ENCODE measurements at places on chromosomes 13 and 19. TPM values are rescaled to one million over a fixed set of nuclear protein-coding genes. Genes with fewer than 3 reads are reported as not detected.

DNA sequence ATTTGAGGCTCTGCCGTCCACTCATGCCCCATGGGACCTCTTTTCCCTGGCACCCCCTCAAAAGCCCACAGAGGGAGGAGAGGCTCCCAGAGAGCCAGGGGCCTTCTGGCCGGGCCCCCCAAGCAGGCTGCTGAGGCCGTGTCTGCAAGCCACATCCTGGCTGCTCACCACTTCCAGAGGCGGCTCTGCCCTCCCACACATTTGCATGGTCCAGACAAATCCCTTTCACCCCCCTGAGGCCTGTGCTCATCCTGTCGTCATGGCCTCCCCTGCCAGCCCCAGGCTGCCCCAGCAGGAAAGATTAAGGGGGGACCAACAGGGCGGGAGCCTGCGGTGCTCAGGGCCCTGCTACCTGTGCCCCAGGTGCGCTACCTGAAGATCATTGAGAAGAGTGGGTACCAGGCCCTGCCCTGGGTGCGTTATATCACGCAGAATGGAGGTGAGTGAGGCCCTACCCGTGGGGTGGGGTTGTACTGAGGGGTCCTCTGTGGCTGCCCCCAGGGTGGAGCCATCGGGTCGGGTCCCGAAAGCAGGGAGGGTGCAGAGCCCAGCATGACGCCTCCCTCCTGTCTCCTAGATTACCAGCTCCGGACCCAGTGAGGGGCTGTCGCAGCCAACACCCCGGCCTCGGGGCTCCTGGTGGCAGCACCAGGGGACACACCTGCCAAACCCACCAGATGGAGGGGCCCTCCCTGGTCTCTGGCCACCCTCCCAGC lies 36.3 kb downstream of the AP1M1 start:
- no peak for DNase-seq

DNA sequence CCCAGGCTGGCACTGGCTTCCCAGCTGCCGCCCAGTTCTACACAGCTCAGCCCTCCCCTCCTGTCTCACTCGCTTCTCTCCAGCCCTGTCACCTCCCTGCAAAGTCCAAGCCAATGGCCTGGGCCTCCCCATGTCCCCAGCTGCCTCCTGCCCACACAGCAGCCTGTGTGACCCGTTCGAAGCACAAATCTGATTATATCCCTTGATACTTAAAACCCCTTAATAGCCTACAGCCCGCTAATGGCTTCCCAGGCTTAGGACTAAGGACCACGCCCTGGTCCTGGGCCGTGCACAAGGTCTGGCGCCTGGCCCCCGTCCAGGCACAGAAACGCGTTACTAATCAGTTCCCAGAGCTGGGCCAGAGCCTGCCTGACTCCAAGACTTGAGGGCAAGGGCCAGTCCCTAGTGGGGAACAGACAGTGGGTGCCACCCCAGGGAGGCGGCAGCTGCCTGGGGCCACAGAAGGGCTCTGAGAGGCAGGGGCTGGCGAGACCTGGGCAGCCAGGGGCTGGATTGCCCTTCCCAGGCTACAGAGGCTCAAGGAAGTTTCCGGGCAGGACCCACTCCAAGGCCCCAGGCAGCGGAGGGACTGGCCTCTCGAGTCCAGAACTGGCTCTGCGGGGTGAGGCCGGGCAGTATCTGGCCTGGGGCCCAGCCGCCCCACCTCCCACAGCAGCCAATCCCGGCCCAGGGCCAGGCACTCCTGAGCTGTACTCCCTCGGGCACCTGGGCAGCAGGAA lies 10.4 kb downstream of the XAB2 start:
- no peak for DNase-seq

The CDADC1 gene
- total RNA-seq: 6.9 TPM

GRCh38 chr13:72851678-72852014 lies 69.7 kb downstream of the PIBF1 start:
- no peak for DNase-seq

DNA sequence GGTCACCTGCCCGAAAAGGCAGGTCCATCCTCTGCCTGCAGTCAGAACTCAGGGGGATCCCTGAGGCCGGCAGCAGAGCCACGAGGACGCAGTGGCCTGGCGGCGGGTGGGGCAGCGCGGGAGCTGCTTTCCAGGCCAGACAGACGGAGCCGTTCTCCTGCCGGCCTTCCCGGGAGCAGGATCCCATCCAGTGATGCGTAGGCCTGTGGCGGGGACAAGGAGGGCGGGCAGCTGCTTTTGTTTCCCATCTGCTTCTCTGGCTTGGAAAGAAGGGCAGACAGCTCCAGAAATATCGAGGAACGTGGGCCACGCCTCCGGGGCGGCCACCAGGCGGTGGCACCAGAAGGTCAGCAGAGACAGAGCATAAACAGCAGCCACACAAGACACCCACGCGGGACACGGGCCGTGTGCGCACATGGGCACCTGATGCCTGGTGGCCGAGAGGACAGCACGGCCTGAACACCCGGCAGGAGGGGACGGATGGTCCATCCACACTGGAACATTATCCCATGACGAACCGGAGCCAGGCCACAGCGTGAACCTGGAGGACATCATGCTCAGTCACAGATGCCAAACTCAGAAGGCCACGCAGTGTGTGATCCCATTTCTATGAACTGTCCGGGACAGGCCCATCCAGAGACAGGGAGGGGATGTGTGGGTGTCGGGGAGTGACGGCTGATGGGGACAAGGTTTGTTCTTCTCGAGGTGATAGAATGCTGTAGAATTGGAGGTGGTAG lies 13.9 kb upstream of the MKNK2 start:
- DNase-seq: no peak

- no peak for DNase-seq
These were observed 543.4 kb downstream of the SUCLA2 start for GRCh38 chr13:47457626-47458025.

DNA sequence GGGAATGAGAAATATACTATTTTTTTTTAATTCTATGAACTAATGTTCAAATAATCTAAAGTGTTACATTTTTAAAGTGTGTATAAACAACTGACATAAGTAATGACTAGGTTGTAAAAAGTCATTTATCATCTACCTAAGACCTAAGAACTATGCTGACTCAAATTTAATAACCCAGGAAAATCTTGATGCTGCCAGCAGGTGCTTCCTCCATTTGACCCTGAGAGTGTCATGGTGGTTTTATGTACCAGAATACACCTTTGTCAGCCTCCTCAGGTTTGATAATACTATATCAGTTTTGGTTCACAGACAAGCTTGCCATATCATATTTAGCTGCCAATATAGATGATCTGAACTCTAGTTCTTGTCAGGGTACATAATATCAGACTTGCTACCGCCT lies 1151.2 kb downstream of the PCDH17 start:
- DNase-seq: no peak

- DNase-seq: no peak
These were observed 210.6 kb upstream of the NBEA start for GRCh38 chr13:34731486-34731885.

DNA sequence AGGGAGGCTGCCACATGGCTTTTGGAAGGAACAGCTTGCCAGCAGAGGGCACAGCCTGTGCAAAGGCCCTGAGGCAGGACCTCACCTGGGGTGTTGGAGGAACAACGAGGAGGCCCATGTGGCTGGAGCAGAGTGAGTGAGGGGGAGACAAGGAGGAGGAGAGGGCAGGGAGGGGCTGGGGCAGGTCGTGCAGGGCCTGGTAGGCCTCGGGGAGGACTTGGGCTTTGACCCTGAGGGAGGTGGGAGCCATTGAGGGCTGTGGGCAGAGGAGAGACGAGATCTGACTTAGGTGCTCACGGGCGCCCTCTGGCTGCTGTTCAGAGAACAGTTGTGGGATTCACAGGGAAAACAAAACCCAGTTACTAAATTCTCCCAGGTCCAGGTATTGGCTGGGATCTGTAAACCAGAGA lies 25.2 kb downstream of the ZNRF4 start:
- no peak for DNase-seq

GRCh38 chr13:51942189-51942588 lies 69.1 kb downstream of the ATP7B start:
- DNase-seq: no peak

DNA sequence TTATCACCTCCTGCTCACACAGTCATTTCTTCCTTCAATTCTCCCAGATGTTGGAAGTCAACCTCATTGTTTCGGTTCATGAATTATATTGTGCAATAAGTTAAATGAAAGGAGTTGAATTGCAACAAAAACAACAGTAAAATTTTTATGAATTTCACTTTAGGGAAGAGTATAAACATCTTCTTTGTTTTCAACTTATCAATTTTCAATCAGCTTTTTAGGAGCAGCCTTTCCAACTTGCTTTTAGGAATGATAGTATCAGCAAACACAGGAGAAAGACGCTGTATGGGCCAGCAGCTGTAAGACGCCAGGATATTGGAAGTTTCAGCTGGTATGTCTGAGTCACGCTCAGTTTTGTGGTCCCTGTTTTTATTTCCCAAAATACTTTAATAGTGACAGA lies 132.5 kb upstream of the ARGLU1 start:
- no peak for DNase-seq

- no peak for DNase-seq
These were observed 17.7 kb downstream of the POLRMT start for GRCh38 chr19:615619-616018.

The PAN3 gene
- total RNA-seq: 36.1 TPM

- DNase-seq: no peak
These were observed 537.6 kb downstream of the KLF5 start for GRCh38 chr13:73596382-73596781.

DNA sequence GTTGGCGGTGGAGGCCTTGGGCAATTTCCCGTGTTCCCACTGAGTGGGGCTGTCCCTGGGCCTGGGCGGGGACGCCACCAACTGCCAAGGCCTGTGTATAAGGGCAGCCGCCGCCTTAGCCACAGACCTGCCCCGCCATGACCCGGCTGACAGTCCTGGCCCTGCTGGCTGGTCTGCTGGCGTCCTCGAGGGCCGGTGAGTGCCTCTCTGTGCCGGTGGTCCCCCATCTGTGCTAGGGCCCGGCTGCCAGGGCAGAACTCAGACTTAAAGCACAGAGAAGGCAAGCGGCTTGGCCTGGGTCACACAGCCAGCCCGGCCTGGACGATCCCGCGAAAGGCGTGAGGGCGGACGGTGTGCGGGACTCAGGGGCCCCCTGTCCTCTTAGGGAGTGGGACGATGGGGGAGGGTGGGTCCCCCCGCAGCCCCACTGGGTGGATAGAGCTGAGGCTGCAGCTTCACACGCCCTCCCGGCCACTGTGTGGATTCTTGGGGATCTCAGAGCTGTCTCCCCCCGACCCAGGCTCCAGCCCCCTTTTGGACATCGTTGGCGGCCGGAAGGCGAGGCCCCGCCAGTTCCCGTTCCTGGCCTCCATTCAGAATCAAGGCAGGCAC lies at the start of gene AZU1:
Gene AZU1, plus strand, starts transcription at position 128 of the 612 bp plus-strand sequence. Its CDS starts 10 bp downstream, at position 138.
- DNase-seq: no peak

- no peak for DNase-seq
These were observed 483.2 kb upstream of the SLITRK6 start for GRCh38 chr13:86282442-86282841.

GRCh38 chr19:3653865-3654513 lies 27.4 kb upstream of the CACTIN start:
- DNase-seq: no peak

The ATP4A gene
- not detected for total RNA-seq

GRCh38 chr19:10408511-10409283 lies 5.4 kb upstream of the CDC37 start:
- DNase-seq: no peak

DNA sequence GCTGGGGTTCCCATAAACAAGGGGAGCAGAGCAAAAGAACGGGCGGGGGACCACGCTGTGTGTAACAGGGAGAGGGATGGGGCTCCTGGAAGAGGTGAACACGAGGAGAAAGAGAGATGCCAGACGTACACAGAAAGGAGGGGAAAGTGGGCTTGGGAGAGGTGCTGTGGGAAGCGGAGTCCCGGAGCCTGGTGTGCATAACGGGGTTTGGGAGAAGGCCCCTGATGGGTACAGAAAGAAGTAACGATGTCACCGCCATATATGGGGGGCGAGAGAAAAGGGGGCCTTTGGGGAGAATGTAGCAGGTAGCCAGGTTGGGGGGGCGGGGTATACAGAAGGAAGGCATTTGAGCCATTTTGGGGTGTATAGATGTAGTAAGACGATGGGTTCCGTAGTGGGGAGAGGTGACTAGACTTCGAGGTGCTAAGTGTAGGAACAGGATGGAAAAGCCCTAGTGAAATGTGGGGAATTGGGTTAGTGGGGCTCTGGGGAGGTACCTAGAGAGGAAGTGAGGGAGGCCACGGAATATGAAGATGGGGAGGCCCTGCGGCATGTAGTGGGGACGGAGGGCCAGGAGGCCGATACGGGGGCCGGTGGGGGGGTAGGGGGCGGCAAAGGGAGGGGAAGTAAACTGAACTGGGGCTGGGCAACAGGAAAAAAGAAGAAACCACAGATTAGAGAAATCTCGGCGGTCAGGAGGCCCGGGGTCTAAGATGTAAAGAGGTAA lies 787 bp downstream of the ZNF580 start:
- DNase-seq: no peak

The PSG5 gene
- not detected for total RNA-seq

The FCER2 gene
- not detected for total RNA-seq

DNA sequence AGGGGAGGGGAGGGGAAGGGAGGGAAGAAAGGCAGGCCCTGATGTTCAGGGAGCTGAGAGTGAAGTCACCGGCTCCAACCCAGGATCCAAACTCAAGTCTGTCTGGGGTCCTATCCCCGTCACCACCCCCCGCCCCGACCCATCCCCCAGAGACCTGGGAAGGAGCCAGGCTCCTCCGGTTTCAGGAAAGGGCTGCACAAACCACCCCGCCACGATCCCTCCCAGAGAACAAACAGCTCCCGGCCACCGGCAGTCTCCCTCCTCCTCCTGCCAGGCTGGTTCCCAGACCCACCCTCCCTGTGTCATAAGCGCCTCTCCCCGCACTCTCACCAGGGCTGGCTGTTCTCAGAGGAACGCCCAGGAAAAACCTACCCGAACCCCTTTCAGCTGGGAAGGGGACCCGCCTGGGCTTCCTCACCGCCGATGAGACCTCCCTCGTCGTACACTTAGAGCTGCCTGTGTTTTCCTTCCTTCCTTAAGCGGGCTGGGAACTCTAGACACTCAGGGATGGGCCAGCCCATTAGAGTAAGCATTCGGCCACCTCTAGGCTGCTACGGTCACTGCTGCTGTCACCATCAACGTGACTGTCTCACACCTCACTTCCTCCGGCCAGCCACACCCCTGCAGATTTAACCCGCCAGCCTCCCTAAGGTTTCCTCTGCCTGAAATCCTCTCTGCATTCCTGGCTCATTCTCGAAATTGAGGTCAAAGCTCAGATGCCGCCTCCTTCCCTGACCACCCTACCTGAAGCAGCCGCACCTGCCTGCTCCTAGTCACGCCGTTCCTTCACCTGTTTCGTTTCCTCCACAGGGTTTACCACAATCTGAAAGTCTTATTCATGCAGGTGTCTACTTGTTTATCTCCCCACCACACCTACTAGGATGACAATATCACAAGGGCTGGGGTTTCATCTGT lies 6.3 kb upstream of the RDH13 start:
- DNase-seq: no peak

DNA sequence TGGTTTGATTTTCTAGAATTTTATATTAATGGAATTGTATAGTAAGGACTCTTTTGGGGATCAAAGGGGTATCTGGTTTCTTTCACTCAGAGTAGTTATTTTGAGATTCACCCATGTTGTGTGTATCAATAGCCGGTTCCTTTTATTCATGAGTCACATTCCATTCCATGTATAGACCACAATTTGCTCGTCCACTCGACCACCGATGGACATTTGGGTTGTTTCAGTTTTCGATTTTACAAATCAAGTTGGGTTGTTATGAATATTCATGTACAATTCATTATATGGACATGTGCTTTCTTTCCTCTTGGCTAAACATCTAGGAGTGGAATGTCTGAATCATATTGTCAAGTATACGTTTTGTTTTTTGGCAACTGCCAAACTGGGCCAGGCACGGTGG lies 9.6 kb upstream of the EMP3 start:
- DNase-seq: no peak

GRCh38 chr13:24802074-24802473 lies 38.1 kb downstream of the RNF17 start:
- no peak for DNase-seq

- no peak for DNase-seq
These were observed 211.3 kb downstream of the PCCA start for GRCh38 chr13:100300243-100300642.
